NCI-H524 (cell line): ENCODE measurements at places on chromosomes 11 and 22.

GRCh38 chr11:32581556-32581955, 2.1 kb upstream of the EIF3M start:
- no peak for DNase-seq

GRCh38 chr11:65419772-65420481, 2.7 kb upstream of the NEAT1 start:
- DNase-seq = no peak

DNA sequence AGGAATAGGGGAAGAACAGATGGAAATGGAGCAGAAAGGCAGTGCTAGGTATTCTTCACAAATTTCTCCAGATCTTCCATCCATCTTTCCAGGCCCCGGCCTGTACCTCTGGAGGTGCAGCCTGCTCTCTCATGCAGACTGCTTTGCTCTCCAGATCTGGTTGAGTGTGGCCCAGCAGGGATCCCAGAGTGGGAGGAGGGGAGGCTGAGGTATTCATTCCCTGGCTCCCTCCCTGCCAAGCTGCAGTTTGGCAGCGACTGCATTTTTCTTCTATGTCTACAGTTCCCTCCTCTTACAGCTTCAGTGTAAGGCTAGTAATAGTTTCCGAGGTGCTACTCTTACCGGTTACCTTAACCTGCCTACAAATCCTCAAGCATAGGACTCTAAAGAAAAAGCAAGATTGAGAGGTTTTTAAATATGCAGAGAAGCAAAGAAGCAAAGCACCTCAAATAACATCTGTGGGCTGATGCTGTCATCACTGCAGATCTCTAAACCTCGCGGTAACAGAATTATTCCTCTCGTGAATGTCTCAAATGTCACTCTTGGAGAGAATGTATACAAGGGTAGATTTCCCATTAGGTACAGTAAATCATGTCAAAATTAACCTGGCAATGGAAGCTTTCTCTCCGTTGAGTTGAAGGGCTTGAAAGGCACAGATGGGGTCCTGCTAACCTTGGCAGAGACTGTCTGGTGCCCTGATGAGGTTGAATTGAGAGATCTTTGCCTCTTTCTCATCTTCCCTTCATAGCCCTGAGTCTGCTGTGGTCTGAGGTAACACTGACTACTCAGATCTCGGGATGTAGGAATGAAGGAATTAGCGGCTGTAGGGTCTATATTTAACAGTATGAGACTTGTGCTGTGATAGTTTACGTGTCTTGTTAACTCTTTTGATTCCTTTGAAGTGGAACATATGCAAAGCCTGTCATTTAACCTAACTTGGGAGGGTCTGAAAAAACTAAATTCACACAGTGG, 297.9 kb upstream of the C11orf87 start:
- DNase-seq = peak; percentile 71

DNA sequence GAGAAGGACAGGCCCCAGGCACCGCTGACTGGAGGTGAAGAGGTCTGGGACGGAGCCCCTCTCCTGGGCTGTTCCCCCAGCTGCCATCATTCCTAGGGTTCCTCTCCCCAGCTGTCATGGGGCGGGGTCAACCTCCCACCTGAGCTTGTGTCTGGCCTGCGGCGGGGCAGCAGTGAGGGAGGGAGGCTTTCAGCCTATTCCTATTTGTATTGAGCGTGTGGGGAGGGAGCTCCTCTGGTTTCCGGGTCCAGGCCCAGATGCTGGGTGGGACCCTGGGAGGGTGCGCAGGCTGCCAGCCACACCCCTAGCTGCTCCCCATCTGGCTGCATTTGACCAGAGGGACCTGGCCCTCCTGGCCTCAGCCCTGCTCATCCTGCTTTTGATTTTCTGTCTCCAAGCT, 13.7 kb downstream of the TSPAN4 start:
- no peak for DNase-seq

- no peak for DNase-seq
These were observed 73.2 kb downstream of the FAT3 start for GRCh38 chr11:92297567-92298553.

DNA sequence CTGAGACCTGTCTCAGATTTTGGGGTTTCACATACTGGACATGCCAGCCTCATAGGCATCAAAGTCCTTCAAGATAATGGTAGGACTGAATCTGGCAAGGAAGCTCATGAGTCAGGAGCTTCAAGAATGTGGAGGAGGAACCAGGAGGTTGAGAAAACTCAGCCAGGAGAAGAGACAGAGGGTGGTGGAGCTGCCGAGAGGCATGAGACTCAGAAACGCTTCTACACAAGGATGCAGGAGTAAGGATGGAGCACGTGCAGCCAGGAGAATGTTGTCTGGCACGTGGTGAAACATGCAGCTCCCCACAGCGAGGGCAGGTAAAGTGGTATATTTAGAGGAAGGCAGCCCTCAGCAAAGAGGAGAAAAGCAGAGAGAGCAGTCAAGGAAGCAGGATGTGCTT, 148.7 kb upstream of the ISX start:
- no peak for DNase-seq

DNA sequence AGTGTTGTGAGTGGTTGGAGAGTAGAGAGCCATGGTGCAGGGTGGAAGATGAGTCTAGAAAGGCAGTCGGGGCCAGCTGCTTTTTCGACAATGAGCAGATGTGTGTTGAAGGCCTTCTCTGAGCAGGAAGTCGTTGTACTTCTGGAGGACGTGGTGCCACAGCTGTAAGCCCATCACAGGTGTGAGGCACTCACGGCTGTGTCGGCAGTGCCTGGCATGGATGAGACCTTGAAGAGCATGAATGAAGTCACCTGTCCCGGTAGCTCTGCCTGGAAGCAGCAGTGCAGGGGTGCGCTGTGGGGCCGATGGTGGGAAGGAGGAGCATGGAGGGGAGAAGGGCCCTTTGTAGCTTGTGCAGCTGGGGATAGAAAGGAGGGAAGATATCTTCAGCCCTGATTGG, 165.2 kb downstream of the PKNOX2 start:
- peak; percentile 15 for DNase-seq

DNA sequence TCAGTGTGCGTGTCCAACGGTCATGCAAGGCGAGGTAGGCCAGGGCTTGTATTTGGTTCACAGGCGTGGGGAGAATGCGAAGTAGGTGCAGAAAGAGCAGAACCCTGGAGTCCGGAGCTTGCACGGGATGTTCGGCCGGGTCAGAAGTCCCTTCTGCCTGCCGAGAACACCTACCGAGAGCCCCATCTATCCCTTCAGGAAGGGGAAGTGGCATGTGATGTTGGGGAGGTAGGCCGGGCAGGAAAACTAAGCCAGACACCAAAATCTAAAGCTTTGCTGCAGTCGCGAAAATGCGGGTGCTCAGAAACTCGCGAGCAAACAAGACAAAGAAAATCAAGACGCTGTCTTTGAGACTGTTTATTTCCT, 435 bp upstream of the TAF6L start:
- DNase-seq = no peak

DNA sequence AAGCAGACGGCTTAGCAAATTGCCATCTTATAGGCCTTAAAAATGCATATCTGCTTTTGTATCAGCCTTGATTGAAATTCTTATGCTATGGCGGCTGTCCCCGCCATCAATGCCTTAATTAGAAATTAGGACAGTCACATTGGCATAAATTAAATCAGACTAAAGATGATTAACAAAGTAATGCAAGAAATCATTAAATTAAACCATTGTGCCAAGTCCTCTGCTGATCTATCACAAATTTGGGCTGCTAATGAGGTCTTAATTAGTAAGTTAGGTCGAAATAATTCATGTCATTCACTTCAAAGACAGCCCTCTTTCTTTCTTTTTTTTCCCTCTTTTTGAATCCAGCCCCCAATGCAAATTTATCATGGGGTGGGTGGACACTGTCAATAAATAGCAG, 159.3 kb downstream of the MIAT start:
- no peak for DNase-seq

DNA sequence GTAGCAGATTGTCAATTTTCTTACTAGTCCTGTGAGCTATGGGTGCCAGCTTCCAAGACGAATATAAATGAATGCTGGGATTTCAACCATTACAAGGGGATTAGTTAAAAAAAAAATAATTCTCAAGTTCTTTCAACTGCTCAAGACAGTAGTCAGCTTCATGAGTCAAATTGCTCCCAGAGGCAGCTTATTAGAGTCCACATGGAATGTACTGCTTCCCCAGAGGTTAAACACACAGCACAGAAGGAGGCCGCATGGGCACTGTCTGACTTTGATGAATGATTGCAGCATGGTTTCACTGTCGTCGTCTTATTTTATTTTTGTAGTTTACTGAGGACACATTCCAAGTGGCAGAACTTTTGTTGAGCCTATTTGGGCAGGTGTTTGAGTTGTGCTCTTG, 563.2 kb downstream of the TMEM135 start:
- DNase-seq = peak; percentile 27

- DNase-seq = no peak
These were observed 723.3 kb downstream of the NTM start for GRCh38 chr11:132093536-132094259.

DNA sequence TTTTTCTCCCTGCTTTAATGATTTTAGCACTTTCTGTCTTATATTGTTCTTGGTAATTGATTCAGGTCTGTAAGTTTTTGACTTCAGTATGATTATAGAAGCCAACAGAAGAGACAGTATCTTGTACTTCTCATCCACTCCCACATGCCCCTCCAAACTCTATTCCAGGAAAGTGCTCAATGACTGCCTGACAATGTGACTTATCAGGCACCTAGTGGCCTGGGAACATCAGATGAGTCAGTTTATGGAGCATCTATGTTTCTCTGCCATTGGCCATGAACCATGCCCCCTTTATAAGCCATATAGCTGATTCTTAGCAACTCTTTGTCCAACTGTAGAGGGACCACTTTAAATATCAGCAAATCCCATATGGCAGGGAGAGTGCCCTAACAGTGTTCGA, 179.2 kb upstream of the MTMR2 start:
- DNase-seq = no peak

GRCh38 chr11:88950975-88951374, 114.8 kb downstream of the GRM5 start:
- DNase-seq = no peak

DNA sequence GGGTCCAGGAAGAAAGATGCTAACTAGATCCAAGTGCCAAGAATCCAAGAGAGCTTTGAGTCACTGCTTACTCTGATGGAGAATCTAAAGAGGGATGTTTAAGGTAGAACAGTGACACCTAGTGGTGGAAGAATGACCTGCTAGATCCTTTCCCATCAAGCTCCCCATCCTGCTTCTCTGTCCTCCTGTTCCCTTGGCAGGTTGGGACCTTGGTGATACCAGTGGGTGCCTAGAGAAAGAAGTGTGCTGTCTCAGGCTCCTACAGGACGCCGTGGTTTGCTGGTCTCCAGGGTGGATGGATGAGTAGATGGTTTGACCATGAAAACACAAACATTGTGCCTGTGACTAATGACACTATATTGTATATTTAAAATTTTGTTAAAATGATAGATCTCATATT, 383.7 kb downstream of the TMEM135 start:
- DNase-seq = peak; percentile 48

GRCh38 chr11:130829920-130830511, 86.3 kb downstream of the SNX19 start:
- peak; percentile 18 for DNase-seq

- peak; percentile 78 for DNase-seq
These were observed at the start of gene NAALAD2 for GRCh38 chr11:90134478-90135003. Gene NAALAD2, plus strand, starts transcription at chr11:90134663. Its CDS starts 96 bp downstream, at chr11:90134759.

DNA sequence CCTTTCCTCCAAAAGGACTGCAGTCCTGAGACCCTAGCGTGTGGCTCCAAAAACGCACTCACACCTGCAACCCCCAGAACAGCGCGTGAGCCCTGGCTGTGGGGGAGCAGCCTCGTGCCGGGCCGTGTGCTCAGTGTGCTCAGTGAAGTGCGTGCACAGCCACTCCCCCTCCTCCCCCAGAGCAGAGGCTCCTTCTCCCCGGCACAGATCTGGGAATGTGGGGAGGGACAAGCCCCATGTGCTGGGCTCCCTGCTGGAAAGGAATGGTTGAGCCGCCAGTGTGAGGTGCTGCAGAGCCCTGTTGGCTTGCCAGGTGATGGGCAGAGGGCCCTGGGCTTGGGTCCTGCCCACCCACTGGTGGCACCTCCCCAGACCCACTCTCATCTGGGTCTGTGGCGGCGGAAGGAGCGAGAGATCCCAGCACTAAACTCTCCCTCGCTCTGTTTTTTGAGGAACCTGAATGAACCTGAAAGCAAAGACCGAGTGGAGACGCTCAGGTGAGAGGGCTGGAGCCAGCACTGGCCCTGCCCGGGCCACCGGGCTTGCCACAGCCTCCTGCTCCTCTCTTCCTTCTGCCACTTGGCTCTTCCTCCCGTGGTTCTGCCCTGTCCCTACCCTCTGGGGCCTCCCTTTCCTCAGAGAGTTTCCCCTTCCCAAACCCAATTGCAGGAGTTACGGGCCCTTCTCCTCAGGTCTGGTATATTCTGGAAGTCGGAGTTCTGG, 9.0 kb downstream of the RCOR2 start:
- DNase-seq = no peak

GRCh38 chr11:108708173-108708572, 43.3 kb downstream of the DDX10 start:
- DNase-seq = no peak

- peak; percentile 25 for DNase-seq
These were observed 22.0 kb downstream of the MFNG start for GRCh38 chr22:37464181-37464580.

DNA sequence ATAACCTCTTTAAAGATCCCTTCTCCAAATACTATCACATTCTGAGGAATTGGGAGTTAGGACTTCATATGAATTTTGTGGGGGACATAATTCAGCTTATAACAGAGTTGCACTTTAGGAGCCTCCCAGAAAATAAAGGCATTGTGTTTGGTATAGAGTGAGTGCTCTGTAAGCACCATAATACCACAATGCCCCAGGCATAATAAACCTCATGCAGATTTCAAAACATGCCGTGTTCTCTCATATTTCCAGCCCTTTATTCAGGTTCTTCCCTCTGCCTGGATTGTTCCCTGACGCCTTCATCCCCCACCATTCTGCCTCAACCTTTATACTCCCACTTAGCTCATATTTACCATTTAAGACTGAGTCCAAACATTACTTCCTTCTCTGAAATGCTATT, 398.8 kb upstream of the FAT3 start:
- no peak for DNase-seq

DNA sequence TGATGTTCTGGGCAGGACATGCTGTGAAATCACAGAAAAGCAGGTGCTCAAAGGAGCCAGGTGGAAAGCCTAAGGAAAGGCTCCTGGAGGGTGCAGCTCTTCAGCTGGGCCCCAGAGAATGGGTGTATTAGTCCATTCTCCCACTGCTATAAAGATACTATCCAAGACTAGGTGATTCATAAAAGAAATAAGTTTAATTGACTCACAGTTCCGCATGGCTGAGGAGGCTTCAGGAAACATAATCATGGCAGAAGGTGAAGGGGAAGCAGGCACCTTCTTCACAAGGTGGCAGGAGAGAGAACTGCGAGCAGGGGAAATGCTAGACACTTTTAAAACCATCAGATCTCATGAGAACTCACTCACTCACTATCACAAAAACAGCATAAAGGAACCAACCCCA, 43.1 kb upstream of the DEUP1 start:
- DNase-seq = no peak

- DNase-seq = no peak
These were observed 13.7 kb upstream of the GNB1L start for GRCh38 chr22:19868333-19868732.

GRCh38 chr22:20552443-20553401, 45.3 kb downstream of the MED15 start:
- DNase-seq = no peak
